ENCODE measurements at places on chromosomes 11 and 22.

DNA sequence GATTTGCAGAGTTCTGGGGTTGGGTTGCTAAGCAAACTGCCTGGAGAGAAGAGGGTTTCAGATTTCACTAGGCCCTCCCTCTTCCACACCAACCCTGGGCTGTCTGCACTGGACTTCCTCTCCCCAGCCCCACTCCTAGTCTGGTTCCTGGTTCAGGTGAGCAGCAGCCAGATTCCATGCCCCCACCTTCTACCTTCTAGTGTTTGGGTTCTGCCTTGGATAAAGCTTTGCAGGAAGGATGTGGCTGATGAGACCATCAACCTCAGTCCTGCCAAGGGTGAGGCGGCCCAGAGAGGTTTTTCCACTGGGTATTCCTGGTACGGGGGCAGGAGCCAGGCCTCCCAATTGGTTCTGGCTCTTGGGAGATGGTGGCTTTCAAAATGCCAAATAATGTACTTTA, 68.3 kb downstream of the BCR start:
- no peak for DNase-seq

- peak; percentile 47 for DNase-seq
Observed at GRCh38 chr11:122882857-122883645, 492 bp downstream of the JHY start.

GRCh38 chr11:102470251-102470650, 17.7 kb upstream of the TMEM123 start:
- DNase-seq = no peak

DNA sequence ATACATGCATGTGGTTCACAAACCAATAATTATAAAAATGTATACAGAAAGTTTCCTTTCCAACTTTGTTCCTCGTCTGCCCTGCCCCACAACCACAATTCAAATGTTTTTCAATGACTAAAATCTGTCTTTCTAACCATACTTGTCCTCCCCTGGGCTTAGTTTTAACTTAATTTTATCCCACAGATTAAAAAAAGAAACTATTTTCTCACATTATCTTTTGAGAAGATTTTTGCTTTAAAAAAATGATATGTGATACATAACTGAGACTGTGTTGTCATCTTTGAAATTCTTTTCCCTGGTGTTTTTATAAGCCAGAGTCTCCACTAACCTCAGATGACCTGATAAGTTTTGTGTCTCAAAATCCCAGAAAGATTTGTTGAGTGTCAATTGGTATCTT, 79.0 kb downstream of the FDX1 start:
- no peak for DNase-seq

DNA sequence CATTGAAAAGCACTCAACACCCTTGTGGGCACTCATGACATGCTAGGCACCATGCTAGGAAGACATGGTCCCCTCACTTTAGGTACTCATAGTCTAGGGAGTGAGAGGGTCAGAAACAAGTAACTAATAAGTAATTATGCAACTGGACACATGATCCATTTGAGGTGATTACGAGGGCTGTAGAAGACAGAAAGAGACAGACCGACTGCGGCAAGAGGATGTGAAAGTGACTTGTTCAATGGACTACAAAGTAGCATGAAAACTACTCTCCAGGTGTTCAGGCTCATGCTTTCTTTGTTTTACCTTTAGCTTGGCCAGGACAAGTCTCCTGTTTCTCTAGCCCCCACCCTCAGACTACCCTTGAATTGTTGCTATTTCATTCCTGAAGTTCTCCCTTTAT, 310.8 kb upstream of the SORL1-AS1 start:
- DNase-seq = no peak

- DNase-seq = no peak
Observed at GRCh38 chr22:48664586-48664985, 1163.1 kb downstream of the BRD1 start.

DNA sequence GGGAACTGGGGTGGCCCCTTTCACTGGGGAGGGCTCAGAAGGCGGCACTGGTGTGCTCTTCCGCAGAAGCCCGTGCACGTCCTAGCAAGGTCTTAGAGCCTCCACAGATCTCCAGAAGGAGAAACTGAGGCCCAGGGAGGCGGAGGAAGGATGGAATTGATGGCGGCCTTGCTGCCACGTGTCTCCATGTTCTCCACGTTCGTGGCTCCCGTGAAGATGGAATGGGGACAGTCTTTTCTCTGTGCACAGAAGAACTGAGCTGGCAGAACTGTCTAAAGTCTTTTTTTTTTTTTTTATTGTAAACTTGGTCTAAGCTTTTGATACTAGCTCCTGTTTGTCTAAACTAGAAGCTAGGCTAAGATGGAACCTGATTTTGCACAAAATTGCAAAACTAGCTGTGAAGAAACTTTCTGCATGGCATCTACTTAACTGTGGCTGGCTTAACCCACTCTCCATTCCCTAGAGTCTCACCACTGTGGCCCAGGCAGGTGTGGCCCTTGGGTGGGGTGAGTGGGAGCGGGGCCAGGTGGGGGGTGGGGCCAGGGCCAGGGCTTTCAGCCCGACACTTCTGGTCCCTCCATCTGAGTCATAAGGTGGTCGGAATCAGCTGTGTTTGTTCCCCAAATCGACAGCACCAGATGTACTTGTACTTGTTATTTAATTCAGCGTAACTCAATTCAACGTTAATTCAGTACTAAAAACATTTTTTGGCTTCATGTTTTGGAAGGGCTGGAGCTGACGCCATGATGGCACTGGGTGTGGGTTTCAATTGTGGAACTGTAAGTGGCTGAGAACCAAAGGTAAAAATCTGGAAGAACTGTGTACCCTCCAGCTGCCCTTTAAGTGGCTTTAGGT, 120.7 kb downstream of the MPPED1 start:
- no peak for DNase-seq
